ENCODE measurements at places on chromosomes 4 and X. TPM values are rescaled to one million over a fixed set of nuclear protein-coding genes. Genes with fewer than 3 reads are reported as not detected.

XAGE1A gene
- not detected for total RNA-seq

LAGE3 gene
- total RNA-seq = 122 TPM

PDK3 gene
- 2.1 TPM for total RNA-seq

MAGEC2 gene
- not detected for total RNA-seq

MAGEA2B gene
- not detected for total RNA-seq

DMRTC1 gene
- not detected for total RNA-seq

MSX1 gene
- total RNA-seq = 0.03 TPM

SPIN2A gene
- 0.56 TPM for total RNA-seq

SCML1 gene
- 8.4 TPM for total RNA-seq

DGAT2L6 gene
- not detected for total RNA-seq

ALAS2 gene
- not detected for total RNA-seq

DNA sequence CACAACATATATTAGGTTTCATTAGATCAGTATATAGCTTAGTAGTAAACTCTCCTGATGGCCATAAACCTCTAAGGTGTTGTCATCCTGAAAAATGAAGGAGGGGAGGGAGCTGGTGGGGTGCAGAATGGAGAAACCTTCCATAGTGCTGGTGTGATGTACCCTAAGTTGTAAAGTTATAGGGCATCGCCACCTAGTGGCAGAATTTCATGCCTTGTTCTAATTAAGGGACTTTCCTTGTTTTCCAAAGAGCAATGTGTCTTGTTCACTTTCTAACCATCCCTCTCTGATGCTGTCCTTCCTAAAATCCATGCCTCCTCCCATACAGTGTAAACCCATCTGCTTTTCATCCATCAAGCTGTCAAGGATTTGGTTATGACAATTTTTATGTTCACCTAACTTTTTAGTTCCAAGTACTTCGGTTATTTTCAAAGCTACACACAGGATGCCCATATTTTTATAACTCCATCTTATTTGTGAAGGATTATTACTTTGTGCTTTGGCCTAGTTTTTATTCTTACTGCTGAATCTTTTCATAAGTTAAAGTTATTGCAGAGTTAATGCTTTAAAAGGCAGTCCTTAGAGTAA, 4.5 kb downstream of the NBDY start:
- peak; percentile 85 for DNase-seq

GRCh38 chr4:85939595-85939994, 420.3 kb downstream of the MAPK10 start:
- no peak for DNase-seq

DNA sequence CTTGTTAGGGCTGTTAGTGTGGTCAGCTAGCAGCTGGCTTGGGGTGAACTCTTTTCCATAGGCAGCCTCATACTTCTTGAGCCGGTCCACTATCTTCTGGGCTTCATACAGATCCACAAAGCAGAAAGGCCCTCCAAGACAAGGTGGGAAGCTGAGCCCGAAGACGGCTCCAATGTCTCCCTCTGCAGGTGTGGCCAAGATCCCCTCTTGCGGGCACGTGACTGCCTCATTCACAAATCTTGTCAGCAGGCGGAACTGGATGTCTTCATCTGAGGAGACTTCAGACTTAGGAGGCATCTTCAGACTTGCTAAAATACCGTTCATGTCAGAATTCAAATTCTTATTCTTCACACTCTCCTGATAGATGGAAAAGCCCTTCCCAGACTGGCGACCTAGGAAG, 25.3 kb downstream of the CPE start:
- DNase-seq = no peak

GRCh38 chrX:55816023-55816422, 98.5 kb downstream of the RRAGB start:
- no peak for DNase-seq

DNA sequence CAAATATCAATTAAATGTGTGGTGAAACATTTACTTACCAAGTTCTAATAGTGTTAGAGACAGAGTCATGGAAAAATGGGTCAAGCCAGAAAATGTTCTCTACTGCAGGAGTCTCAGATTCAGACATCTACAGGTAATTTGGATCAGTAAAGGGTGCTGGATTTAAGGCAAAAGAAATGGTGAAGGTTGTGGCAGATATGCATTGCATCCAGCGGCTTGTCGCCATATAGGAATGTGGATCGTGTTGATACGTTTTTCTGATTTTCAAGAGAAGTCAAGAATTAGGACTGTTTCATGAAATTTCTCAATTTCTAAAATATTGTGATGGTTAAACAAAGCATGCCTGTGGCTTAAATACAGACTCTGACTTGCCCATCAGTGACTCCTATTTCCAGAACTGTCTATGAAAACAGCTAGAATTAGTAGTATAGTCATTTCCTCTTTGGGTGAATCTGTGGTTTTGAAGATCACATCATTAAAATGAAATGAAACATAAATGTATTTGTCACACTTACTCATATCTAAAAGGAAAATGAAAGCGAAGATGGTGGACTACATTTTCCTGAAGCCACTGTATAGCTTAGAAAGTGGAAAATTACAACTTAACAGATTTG, 110.1 kb upstream of the VEGFC start:
- no peak for DNase-seq

DNA sequence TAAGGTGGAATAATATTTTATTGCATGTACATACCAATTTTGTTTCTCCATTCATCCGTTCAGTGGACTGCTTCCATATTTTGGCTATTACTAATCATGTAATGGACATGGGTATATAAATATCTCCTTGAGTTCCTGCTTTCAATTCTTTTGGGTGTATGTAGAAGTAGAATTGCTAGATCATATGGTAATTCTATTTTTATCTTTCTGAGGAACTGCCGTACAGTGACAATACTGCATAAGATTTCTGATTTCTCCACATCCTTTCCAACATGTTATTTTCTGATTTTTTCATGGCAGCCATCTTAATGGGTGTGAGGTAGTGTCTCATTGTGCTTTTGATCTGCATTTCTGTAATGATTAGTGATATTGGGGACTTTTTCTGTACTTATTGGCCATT, 19.2 kb downstream of the ALPK1 start:
- no peak for DNase-seq

DNA sequence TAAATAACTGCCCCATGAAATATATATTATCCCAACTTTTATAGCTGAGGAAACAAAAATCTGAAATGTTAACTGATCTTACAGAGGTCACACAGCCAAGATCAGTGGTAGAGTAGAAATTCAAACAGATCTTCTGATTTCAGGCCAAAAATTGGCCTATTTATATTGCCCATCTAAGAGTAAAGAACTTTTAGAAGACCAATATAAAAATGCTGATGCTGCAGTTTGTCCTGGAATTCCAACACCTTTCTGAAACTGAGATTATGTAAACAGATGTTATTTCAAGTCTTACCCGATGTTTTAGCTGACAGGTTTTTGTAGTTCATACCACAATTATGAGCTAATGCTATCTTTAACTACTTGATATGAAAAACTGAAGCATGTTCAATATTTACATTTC, 51.1 kb downstream of the SPANXN3 start:
- DNase-seq = no peak

DNA sequence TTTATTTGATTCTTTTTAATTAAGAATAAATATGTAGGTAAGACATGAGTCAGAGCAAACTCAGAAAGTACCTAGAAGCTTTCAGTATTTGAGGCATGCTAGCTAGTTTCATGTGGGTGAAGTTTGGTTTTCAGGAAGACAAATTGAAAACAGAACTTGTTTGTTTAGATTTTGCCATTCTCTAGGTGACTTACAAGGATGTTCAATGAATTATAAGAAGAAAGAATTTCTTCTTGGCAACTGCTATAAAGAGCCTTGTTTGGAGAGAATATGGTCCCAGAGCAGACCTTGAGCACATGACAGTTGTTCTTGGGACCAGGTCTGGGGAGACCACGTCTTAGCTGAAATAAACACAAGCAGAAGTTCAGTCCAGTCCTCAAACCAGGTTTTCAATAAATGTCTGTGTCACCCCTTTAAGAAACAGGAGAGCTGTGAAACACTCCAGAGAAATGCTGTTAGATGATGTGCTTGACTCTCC, 38.0 kb upstream of the IL21 start:
- no peak for DNase-seq

DNA sequence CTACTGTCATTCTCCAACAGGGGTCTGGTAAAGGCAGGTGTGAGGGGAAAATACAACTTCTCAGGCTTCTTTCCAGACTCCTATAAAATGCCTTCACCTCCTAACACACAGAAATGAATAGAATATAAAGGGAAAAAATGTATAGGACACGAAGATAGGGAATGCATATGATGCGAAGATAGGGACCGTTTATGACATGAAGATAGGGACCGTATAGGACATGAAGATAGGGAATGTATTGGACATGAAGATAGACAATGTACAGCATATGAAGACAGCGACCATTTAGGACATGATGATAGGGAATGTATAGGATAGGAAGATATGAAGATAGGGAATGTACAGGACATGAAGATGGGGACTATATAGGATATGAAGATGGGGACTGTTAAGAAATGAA, 10.5 kb downstream of the IRF2 start:
- DNase-seq = no peak

DNA sequence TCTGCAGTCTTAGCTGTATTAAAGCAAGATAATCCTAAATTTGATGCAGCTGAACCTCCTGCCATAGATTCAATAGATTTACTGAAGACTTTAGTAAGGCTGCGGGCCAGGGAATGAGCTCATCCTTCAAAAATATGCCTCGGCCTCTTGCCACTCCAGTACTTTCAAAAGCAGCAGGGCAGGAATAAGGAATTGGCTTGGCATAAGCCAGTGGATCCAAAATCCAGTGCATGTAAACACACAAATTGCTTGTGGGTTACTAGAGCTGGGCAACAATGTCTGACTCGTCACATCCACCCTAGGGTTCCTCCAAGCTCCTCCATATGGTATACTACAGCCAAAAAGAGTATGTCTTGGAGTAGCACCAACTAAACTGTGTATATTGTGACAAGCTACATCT, 165.0 kb downstream of the AMELX start:
- no peak for DNase-seq

GRCh38 chrX:5163663-5164062, 1065.0 kb downstream of the NLGN4X start:
- no peak for DNase-seq

DNA sequence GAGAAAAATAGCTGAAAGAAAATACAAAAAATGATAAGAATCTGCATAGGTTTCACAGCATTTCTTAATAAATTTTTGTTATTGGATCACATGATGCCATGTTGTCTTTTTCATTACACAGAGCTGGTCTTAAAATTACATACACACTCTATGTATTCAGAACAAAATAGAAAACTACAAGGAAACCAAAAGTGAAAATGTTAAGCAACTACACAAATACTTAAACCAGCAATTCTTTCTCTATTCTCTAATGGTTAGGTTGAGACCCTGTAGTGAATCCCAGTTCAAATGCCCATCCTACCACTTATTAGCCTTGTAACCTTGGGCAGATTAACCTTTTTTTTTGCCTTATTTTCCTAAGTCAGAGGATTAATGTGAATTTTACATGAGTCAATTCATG, 2311.2 kb downstream of the PCDH7 start:
- no peak for DNase-seq

DNA sequence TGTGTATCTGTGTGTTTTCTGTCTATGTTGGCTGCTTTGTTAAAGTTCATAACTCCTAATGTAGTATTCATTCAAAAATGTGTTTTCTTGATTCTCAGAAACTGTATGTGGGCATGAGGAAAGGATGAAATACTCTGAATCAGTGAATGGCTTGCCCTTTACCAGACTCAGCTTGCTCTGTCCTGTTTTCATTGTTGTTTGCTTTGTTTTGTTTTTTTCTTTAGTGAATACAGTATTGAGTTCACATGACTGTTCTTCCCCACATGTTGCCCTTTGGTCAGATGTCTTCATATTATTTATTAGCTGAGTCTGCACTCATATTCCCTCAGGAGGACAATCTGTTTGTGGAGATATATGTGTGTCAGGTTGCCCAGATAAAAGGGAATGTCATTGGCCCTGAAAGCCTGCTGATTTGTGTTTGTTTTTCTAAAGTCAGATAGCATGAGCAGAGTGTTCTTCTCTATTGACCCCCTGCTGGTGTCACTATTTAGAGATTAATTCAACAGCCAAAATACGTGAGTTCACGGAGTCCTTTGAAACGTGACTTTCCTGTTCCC, 1184.4 kb downstream of the RPA4 start:
- no peak for DNase-seq

GRCh38 chr4:147707892-147708672, 23.8 kb upstream of the ARHGAP10 start:
- peak; percentile 83 for DNase-seq

DNA sequence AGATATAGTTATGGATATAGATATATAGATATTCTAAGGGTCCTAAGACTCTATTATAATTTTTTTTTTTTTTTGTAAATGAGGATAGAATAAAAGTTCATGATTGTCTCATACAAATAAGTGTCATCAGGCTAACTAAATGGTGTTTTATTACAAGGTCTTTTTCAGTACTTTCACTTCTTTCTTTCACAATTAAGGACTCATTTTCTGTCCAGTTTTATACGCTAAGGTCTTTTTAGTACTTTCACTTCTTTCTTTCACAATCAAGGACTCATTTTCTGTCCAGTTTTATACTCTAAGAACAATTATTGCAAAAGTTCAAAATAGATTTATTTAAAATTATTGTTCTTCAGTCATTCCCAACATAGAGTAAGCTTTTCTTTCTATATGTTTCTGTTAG, 32.7 kb downstream of the RUFY3 start:
- DNase-seq = no peak

DNA sequence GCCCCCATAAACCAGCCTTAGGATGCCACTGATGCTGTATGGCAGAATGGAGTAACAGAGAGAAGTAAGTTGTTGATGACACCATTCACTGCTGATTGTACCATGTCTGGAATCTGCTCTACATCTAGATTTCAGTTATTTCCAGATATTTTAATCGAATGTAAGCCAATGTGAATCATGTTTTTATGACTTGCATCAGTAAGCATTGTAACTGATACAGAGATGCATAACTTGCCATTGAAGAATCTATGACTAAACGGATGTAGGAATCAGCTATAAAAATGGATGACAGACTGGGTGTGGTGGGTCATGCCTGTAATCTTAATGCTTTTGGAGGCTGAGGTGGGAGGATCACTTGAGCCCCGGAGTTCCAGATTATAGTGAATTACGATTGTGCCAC, 161.0 kb upstream of the GATB start:
- no peak for DNase-seq

- no peak for DNase-seq
Observed at GRCh38 chr4:94274912-94275311, 67.2 kb downstream of the SMARCAD1 start.

- DNase-seq = no peak
Observed at GRCh38 chrX:122863067-122863466, 321.0 kb upstream of the GRIA3 start.

DNA sequence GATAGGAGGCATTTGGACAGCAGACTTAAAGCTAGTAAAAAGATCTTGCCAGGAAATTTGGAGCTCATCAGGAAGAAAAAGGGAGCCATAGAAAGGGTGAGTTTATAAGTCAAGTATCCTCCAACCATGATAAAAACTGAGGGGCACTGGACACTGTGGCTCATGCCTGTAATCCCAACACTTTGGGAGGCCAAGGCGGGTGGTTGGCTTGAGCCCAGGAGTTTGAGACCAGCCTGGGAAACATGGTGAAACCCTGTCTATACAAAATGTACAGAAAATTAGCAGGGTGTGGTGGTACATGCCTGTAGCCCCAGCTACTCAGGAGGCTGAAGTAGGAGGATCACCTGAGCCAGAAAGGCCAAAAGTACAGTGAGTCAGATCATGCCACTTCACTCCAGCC, 48.7 kb downstream of the ANTXR2 start:
- DNase-seq = no peak
